ENCODE measurements at places on chromosomes 1 and 21.

DNA sequence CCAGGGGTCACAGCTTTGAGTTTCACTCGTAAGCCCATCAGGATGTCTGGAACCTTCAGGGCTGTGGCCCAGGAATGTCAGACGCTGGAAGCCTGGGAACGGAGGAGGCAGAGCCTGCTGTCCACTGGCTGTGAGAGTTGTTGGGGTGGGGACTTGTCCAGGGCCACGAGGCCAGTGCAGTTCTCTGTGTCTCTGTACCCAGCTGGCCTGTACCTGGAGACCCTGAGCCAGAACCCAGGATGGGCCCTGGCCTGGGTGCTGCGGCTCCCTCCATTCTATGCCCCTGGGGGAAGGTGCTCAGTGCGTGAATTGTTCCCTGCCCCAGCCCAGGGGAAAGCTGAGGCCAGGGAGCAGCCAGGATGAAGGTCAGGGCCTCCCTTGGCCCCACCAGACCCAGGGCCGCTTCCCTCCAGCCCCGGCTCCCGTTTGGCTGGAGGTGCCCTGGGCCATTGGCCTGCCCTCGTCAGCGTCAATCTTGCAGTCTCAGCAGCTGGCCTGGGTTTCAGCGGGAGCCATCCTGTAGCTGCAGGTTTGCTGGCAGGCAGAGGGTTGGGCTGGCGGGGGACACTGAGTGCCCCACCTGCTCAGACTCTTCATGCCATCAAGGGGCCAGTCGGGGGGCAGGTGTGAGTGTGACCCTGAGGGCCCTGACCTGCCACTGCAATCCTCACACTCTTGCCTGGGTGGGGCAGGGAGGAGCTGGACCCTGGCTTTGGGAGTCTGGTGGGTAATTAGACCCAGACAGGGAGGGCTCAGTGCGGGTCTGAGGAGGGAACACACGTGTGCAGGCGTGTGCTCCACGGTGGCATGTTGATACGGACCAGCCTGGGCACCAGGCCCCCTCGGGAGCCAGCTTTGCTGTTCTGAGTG is 724 bp upstream of the CALML6 start:
- DNase-seq: no peak

DNA sequence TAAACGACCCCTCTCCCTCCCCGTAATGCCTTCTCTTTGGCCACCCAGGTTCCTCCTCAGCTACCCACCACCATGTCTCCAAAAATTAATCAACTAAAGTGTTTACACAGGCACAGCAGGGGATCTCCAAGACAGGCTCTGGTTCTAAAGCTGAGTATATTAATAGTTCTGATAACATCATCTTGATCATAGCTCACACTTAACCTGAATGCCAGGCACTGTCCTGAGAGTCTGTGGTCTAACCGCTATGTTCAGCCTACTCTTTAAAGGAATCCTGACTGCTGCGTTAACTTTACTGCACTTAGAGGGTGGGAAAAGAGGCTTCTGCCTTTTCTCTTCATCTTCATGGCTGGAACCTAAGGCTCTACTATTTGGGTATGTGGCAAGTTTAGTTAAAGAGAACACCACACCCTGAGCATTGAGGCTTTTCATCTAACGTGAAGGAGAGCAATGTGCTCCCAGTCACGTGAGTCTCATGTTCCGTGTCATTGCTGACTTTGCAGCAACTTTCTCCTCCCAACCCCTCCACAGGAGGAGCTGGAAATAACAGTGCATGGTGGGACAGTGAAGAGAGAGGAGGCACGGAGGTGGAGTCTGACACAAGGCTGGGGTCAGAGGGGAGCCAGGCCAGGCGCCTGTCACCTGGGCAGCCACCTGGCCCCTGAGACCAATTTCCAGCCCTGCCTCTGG is 86.4 kb downstream of the FAM78B start:
- DNase-seq: no peak

DNA sequence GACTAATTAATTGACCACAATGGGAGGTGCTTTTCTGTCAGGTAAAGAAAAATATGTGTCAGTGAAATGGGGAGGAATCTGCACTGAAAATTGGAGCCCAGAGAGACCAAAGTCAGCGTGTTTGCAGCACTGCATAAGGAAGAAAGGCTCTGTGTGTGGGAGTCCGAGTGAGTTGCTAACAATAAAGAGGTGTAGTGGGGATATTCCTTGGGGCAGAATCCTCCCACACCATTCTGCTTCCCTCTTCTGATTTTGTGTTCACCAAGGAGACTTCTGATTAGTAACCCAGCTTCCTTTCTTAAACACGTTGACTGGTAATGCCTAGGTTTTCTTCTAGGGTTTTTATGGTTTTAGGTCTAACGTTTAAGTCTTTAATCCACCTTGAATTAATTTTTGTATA is 240.5 kb downstream of the RPS6KC1 start:
- DNase-seq: no peak

- no peak for DNase-seq
Measured at GRCh38 chr1:230124186-230125128, 57.4 kb downstream of the GALNT2 start.

GRCh38 chr1:30477588-30477987 is 245.8 kb downstream of the MATN1 start:
- no peak for DNase-seq
